NCI-H510A treated with DMSO at 0.1 percent for 48 hours (cell line): ENCODE measurements at places on chromosomes 2 and 18.

- DNase-seq = no peak
Observed at GRCh38 chr2:152560166-152560565, 157.1 kb downstream of the PRPF40A start.

DNA sequence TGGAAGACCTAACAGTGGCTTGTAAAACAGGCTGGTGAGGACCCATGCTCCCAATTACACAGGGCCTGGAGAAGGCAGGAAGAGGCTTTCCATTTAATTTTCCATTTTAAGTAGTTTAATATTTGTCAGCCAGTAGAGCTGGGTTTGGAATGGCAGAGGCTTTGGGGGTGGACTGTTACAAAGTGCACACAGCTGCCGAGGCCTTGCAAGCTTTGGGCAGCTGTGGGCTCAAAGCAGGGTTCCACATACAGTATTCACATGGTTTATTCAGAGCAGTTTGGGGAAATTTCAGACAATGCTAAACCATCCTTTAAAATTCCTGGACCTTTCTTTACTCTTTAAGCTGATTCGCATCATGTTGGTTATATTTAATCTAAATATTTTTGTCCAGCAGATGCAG lies 132.6 kb downstream of the WDSUB1 start:
- DNase-seq = no peak

GRCh38 chr2:235960011-235960715 lies 208.0 kb downstream of the GBX2 start:
- no peak for DNase-seq

DNA sequence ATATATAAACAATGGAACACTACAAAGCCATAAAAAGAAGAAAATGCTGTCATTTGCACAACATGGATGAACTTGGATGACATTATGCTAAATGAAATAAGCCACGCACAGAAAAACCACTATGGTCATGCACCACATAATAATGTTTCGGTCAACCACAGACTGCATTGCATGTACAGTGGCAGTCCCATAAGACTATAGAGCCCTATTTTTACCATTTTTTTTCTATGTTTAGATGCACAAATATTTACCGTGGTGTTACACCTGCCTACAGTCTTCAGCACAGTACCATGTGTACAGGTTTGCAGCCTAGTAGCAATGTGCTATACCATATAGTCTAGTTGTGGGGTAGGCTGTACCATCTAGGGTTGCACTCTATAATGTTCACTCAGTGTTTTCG lies 476.1 kb downstream of the DLGAP1 start:
- no peak for DNase-seq

- DNase-seq = no peak
Observed at GRCh38 chr2:240347373-240347940, 88.0 kb upstream of the GPC1 start.

DNA sequence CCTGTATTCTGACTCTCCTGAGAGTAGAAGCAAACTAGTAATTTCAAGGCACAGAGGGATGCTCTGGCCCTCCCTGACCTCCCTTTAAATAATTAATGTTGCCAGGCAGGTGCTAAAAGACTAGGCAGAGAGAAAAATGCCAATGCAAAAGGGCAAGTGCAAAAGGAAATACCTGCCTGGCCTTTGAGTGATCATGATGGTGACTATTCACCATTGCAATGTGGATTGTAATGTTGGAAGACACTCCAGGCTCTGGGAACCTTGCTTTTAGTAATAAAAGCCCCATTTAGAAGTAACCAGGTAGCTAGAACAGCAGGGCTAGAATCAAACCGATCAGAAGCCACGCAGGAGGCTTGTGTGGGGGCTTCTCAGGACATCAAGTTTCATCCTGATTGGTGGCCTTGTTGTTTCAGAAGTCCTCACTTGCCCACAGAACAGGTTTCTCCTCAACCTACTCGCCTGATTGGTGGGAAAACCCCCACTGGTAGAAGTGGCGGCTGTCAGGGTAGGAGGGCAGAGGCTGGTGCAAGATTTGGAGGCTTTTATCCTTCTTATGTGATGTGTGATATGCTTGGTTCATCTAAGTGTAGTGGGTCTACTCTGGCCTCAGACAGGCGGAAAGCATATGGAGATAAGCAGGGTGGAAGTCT lies 16.0 kb upstream of the CHRNA1 start:
- no peak for DNase-seq

DNA sequence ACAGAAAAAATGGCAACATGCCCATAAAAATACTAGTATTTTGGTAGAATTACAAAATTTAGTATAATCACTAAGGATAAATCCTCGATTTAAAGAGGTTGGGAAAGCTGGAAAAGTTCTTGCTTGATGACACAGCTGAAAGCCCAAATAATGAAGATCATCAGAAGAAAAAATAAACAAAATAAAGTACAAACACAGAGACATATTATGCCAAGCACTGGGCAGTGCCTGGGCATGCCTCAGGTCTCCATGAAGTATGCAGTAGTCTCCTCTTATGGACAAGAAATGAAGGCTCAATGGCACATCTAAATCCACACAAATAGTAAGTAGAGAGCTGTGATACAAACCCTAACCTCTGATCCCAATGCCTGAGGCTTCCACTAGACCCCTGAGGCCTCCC lies 57.7 kb downstream of the RNU4ATAC start:
- DNase-seq = no peak

GRCh38 chr2:5401115-5401657 lies 291.0 kb upstream of the SOX11 start:
- DNase-seq = no peak

GRCh38 chr2:154693741-154694340 lies 4.7 kb upstream of the KCNJ3 start:
- no peak for DNase-seq

DNA sequence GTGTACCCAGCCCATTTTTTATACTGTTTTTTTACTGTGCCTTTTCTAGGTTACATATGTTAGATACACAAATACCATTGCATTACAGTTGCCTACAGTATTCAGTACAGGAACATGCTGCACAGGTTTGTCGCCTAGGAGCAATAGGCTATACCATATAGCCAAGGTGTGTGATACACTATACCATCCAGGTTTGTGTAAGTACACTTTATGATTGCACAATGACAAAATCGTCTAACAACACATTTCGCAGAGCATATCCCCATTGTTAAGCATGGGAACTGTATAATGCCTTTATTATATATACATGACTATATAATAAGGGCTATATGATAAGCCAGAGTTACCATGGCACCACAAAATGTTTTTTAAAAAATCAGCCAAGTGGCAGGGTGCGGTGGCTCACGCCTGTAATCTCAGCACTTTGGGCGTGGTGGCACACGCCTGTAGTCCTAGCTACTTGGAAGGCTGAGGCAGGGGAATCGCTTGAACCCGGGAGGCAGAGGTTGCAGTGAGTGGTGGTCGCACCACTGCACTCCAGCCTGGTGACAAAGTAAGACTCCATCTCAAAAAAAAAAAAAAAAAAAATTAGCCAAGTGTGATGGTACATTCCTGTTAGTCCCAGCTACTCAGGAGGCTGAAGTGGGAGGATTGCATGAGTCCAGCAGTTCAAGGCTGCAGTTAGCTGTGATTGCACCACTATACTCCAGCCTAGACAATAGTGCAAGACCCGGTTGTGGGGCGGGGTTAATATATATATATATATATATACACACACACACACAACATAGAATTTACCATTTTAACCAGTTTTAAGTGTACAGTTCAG lies 2.8 kb upstream of the CENPA start:
- no peak for DNase-seq

GRCh38 chr18:75248426-75249174 lies 38.0 kb downstream of the TSHZ1 start:
- peak; percentile 45 for DNase-seq

GRCh38 chr2:102523651-102524050 lies 50.6 kb downstream of the SLC9A4 start:
- no peak for DNase-seq

DNA sequence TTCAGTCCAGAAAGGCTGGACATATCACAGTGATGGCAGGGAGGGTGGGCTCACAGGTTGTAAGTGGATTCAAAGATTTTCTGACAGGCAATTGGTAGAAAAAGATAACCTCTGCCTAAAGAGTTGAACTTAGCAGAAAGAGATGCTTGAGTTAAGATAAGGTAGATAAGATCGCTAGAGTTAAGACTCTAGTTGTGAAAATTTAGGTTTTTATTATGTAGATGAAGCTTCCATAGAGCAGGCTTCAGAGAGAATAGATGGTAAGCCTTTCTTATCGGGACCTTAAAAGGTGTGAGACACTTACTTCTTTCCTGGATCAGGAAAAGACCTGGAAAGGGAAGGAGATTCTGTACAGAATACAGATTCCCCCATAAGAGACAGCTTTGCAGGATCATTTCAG lies 134.4 kb downstream of the GULP1 start:
- DNase-seq = no peak

DNA sequence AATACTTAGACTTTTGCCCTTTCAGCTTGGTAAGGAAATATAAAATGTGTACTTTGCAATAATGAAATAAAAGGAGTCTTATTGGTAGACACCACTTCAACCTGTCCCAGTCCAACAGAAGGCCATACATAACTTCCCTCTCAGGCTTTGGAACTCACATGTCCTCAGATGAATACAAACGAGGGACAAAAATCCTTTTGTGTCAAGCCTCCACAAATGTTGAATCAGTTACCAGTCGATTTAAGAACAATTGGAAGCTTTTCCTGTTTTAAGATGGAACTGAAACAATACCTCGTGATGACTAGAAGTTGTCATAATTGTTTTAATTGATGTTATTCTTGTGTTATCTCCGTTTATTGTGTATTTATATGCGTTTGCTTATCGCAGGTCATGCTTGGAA lies 385.1 kb upstream of the POU3F3 start:
- DNase-seq = no peak
